ENCODE measurements at places on chromosomes 4 and X. TPM values are rescaled to one million over a fixed set of nuclear protein-coding genes. Genes with fewer than 3 reads are reported as not detected.

TKTL2 gene
- total RNA-seq = not detected

GRXCR1 gene
- total RNA-seq = not detected

SPANXC gene
- not detected for total RNA-seq

MAGED4B gene
- 18.3 TPM for total RNA-seq

AGTR2 gene
- total RNA-seq = not detected

CXCL5 gene
- 0.17 TPM for total RNA-seq

NLGN4X gene
- total RNA-seq = not detected

FGF16 gene
- total RNA-seq = 0.09 TPM

FHDC1 gene
- 0.16 TPM for total RNA-seq

SPANXN4 gene
- not detected for total RNA-seq

FOXR2 gene
- not detected for total RNA-seq

UGT2B10 gene
- not detected for total RNA-seq

NR3C2 gene
- 2.4 TPM for total RNA-seq

RNF150 gene
- 0.26 TPM for total RNA-seq

MGAT4D gene
- total RNA-seq = not detected

TENM3 gene
- 6.0 TPM for total RNA-seq

EXOSC9 gene
- total RNA-seq = 21.6 TPM

UGT2A3 gene
- not detected for total RNA-seq

GLRA2 gene
- not detected for total RNA-seq

GPC3 gene
- total RNA-seq = 0.63 TPM

CBR4 gene
- total RNA-seq = 15.0 TPM

NWD2 gene
- under 0.01 TPM for total RNA-seq

OPN1LW gene
- not detected for total RNA-seq

AGA gene
- 58.8 TPM for total RNA-seq

TCEAL5 gene
- total RNA-seq = not detected

UGT2B7 gene
- not detected for total RNA-seq

GPR119 gene
- not detected for total RNA-seq

NSD2 gene
- 31.5 TPM for total RNA-seq

AFM gene
- total RNA-seq = not detected

IL9R gene
- not detected for total RNA-seq

ING2 gene
- 11.6 TPM for total RNA-seq

RHOXF2 gene
- not detected for total RNA-seq

CD40LG gene
- not detected for total RNA-seq

CAPN6 gene
- not detected for total RNA-seq

CYLC1 gene
- not detected for total RNA-seq

MTTP gene
- total RNA-seq = under 0.01 TPM

AIFM1 gene
- 18.4 TPM for total RNA-seq

TCEANC gene
- total RNA-seq = 6.0 TPM

TMA16 gene
- total RNA-seq = 16.3 TPM

VEGFC gene
- 13.4 TPM for total RNA-seq

Data from bronchial smooth muscle cell (primary cell).